Stomach (tissue), 19 donors: ENCODE measurements at places on chromosomes 5 and 9. TPM values are rescaled to one million over a fixed set of nuclear protein-coding genes. Genes with fewer than 3 reads are reported as not detected.
A peak's percentile ranks its signal among the peaks of the same experiment; 100 is the strongest.

The BDP1 gene
- 7.2 TPM for polyA plus RNA-seq

The SCGB3A2 gene
- not detected for polyA plus RNA-seq

The PRUNE2 gene
- polyA plus RNA-seq: 2.6 TPM

GRCh38 chr5:99058466-99058865 lies 129.7 kb upstream of the CHD1 start:
- H3K27ac ChIP-seq: no peak overlapping the region
- no peaks in the 10 kb centered on the region for H3K4me1 ChIP-seq
- no peaks in the 10 kb centered on the region for H3K36me3 ChIP-seq
- no peak for DNase-seq

GRCh38 chr5:42943931-42944631 lies 96.0 kb downstream of the ANXA2R start:
- peaks cover 15% of the 10 kb centered on the region for H3K4me1 ChIP-seq
- H3K27ac ChIP-seq: no peak overlapping the region

DNA sequence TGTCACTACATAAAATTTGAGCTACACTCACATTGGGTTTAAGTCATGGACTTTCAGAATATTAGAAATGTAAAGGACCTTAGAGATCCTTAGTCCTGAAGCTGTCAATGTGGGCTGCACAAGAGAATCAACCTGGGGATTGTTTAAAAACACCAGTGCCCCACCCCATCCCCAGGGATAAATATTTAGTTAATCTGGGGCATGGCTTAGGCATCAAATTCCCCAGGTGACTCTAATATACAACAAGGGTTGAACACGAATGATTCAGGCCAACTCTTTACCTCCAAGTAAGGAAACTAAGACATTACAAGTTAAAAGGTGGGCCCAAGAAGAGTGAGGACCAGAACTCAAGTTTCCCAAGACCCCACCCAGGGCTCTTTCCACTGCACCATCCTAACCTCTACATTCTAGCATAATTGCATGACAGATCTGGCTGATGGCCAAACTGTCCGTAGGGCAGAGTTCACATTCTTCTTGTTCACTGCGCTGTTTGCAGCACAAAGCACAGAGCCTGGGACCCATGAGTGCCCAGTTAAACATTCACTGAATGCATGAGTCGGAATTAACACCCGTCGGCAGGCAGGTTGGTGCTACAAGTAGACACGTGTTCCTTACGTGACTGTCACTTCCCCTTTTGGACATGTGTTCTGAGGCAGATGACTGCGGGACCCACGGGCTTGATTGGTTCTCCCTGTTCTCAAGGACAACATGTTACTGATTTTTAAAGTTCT lies 25.2 kb downstream of the CYFIP2 start:
- no peak overlapping the region for H3K4me3 ChIP-seq
- no peak overlapping the region for H3K27ac ChIP-seq
- peak; percentile 85 for DNase-seq

GRCh38 chr5:155091063-155091648 lies 77.6 kb downstream of the KIF4B start:
- DNase-seq: no peak
- H3K27ac ChIP-seq: no peak overlapping the region
- no peaks in the 10 kb centered on the region for H3K36me3 ChIP-seq

DNA sequence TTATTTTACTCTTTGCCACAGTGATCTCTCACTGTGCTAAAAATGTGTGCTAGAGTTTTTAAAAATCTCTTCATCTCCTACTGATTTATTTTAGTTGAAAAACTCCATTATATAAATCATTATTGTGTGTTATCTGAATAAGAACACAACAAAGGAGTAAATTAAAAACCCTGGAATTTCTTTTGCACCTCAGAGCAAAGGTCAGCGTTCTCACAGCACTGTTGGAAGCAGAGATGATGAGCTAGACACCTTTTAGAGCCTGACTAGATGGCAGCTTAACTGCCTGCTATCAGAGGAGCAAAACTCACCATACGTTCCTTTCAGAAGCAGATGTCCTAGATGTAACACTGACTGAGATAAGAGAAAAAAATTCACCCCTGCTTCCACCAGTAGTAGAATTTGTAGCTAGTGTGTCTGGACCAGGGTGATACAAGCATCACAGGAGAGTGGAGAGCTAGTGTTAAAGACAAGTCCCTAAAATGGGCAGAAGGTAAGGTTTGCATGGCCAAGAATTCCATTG lies 147.1 kb downstream of the ENTREP1 start:
- H3K36me3 ChIP-seq: no peaks in the 10 kb centered on the region
- no peak overlapping the region for H3K27ac ChIP-seq
- no peaks in the 10 kb centered on the region for H3K27me3 ChIP-seq
- no peak for DNase-seq

DNA sequence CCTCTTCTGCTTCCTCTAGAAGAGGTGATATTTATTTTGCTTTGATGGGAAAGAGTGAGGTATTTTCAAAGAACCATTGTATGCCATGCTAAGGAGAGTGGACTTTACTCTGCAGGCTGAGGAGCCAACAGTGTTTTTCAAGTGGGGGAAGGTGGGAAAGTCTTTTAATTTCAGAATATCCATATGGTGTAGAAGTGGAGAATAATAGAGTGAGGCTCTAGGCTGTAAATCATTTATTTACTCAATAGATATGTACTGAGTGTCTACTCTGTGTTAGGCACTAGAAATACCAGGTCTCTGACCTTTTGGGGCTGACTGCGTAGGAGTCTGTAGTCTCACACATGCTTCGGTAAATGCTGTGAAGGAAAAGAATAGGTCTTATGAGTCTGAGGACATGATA lies 30.7 kb upstream of the TENT2 start:
- no peaks in the 10 kb centered on the region for H3K27me3 ChIP-seq
- H3K36me3 ChIP-seq: no peaks in the 10 kb centered on the region
- H3K4me1 ChIP-seq: no peaks in the 10 kb centered on the region
- DNase-seq: no peak
- H3K4me3 ChIP-seq: no peak overlapping the region

DNA sequence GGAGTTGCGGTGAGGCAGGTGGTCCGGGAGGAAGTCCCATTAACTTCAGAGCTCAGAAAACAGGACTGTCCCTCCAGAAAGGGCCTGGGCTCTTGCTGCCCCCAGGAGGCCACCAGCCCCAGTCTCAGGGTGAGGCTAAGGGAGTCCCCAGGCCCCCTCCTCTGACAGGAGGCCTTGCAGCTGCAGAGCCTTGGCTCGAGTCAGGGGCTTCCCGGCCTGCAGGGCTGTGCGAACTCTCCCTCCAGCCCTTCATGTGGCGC lies 3.2 kb upstream of the STPG3 start:
- no peak overlapping the region for H3K27ac ChIP-seq
- peaks cover 12% of the 10 kb centered on the region for H3K36me3 ChIP-seq
- H3K27me3 ChIP-seq: no peaks in the 10 kb centered on the region
- no peak overlapping the region for H3K4me3 ChIP-seq

- H3K27me3 ChIP-seq: no peaks in the 10 kb centered on the region
- no peak overlapping the region for H3K4me3 ChIP-seq
- peaks cover 5% of the 10 kb centered on the region for H3K36me3 ChIP-seq
- H3K27ac ChIP-seq: no peak overlapping the region
Observed at GRCh38 chr5:177550122-177550521, 4.2 kb downstream of the FAM193B start.

DNA sequence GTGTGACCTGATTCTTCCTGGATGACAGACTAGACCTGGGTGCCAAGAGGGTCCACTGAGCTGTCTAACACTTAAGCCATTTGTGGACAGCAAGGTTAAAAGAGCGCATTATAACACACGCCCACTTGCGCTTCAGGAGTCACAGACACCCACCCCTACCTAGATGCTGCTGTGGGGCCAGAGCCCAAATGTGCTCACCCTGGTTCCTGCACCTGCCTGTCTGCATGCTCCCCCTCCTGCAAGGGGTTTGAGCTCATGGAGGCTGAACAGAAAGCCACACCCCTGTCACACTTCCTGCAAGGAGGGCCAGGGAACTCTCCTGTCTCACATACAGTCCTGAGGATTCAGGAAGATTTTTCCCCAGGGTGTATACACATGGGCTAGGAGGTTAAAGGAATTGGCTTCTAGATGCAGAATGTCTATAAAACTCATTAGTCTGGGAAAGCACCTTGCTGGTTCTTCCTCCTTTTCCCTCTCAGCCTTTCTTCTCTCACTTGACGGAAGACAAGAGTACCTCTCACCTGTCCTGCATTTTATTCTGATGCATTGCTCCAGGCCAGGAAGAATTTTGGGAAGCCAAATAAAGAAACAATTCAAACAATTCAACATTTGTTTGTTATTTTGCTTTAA lies 87.4 kb upstream of the LHFPL2 start:
- H3K36me3 ChIP-seq: no peaks in the 10 kb centered on the region
- H3K4me3 ChIP-seq: no peak overlapping the region
- H3K4me1 ChIP-seq: no peaks in the 10 kb centered on the region
- no peak overlapping the region for H3K27ac ChIP-seq
- DNase-seq: no peak

DNA sequence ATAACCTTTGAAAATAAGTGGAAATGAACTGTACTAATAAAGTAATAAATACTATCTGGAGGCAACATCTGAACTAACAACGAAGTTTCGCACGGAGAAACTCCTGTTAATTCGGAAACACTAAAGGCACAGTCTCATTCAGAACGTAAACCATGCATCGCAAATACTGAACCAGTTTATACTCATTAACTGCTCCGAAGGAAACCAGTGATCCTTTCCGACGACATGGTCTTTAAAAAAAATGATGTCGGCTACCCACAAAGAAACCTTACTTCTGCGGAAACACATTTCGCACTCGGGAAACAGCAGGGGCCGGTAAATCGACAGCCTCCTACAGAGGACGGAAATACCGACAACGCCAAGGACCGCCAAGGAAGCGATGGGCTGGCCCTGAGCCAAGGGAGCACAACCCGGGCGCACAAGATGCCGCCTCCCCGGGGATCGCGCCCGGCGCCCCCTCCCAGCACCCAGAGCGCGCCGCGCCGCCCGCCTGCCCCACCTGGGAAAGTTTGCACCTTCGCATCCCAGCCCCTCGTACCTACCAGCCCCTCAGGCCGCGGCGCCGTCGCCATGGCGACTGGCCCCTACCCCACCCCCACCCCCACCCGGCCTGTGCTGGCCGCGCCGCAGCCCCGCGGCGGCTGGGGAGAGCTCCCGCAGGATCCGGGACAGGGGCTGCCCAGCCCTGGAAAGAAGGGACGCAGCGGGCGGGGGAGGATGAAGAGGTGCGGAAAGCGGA lies 732 bp downstream of the PRKAA1 start:
- no peaks in the 10 kb centered on the region for H3K36me3 ChIP-seq
- no peaks in the 10 kb centered on the region for H3K27me3 ChIP-seq
- H3K4me3 ChIP-seq: peak overlapping the region; percentile 100
- H3K4me1 ChIP-seq: peaks cover 58% of the 10 kb centered on the region
- peak; percentile 73 for DNase-seq

GRCh38 chr5:116573279-116573701 lies 1.3 kb downstream of the SEMA6A start:
- peak overlapping the region; percentile 76 for H3K27ac ChIP-seq
- peak overlapping the region; percentile 86 for H3K4me3 ChIP-seq
- H3K27me3 ChIP-seq: no peaks in the 10 kb centered on the region
- DNase-seq: peak; percentile 75

- no peaks in the 10 kb centered on the region for H3K36me3 ChIP-seq
- no peak overlapping the region for H3K27ac ChIP-seq
- no peak overlapping the region for H3K4me3 ChIP-seq
- no peak for DNase-seq
Observed at GRCh38 chr9:89723469-89724100, 118.8 kb downstream of the GADD45G start.

GRCh38 chr9:35907711-35908503 lies 1.4 kb upstream of the SPAAR start:
- H3K27me3 ChIP-seq: no peaks in the 10 kb centered on the region
- peak overlapping the region; percentile 86 for H3K27ac ChIP-seq
- DNase-seq: peak; percentile 47
- H3K4me3 ChIP-seq: peak overlapping the region; percentile 7
- H3K4me1 ChIP-seq: peaks cover 76% of the 10 kb centered on the region

GRCh38 chr9:17005056-17005823 lies 129.6 kb upstream of the CNTLN start:
- H3K27ac ChIP-seq: peak overlapping the region; percentile 57
- no peaks in the 10 kb centered on the region for H3K4me1 ChIP-seq
- no peaks in the 10 kb centered on the region for H3K36me3 ChIP-seq
- H3K4me3 ChIP-seq: no peak overlapping the region

- H3K27me3 ChIP-seq: peaks cover 66% of the 10 kb centered on the region
- H3K4me1 ChIP-seq: peaks cover 14% of the 10 kb centered on the region
- no peak for DNase-seq
- H3K4me3 ChIP-seq: no peak overlapping the region
- no peaks in the 10 kb centered on the region for H3K36me3 ChIP-seq
- no peak overlapping the region for H3K27ac ChIP-seq
Observed at GRCh38 chr5:88657136-88657535, 225.8 kb downstream of the MEF2C start.

GRCh38 chr5:157343842-157344790 lies 78.2 kb downstream of the CYFIP2 start:
- peaks cover 32% of the 10 kb centered on the region for H3K36me3 ChIP-seq
- H3K27ac ChIP-seq: no peak overlapping the region
- DNase-seq: no peak
- H3K4me3 ChIP-seq: no peak overlapping the region

DNA sequence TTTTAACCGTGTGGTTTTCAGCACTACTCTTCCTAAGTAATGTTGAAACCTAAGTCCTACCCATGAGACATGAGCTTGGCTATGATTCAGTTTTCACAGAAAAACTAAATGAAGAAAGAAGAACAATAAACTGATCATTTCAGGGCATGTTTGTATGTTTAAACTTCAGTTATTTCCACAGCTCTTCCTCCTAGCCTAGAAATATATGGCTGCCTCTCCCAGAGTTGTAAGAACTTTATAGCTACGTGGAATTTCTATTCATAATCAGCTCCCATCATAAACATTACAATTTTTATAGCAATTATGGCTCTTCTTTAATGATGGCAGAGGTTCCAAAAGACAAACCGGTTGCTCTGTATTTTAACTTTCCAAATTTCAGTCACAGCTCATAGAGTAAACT lies 314.7 kb upstream of the ADAMTSL1 start:
- H3K36me3 ChIP-seq: no peaks in the 10 kb centered on the region
- no peak overlapping the region for H3K27ac ChIP-seq
- peaks cover 12% of the 10 kb centered on the region for H3K4me1 ChIP-seq
- H3K4me3 ChIP-seq: no peak overlapping the region
- H3K27me3 ChIP-seq: no peaks in the 10 kb centered on the region
- no peak for DNase-seq

DNA sequence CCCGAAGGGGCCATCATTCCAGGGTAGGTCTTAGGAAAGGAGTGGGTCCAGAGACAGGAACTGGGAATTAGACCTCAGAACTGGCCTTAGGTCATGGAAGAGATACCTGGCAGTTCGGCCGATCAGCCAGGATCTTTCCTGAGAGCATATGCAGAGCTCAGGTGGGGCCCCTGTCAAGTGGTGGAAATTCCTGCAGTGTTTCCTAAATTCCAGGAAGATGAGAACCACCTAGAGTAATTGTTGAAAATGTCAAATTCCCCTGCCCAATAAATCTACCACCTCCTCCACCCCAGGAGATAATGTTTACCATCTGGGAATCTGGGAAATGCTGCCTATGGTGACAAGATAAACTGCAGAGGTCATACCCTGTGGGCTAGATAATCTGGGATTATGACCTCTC lies 14.6 kb downstream of the TMEM171 start:
- no peaks in the 10 kb centered on the region for H3K36me3 ChIP-seq
- DNase-seq: no peak
- no peak overlapping the region for H3K4me3 ChIP-seq
